ENCODE measurements at places on chromosomes 5 and 9. TPM values are rescaled to one million over a fixed set of nuclear protein-coding genes. Genes with fewer than 3 reads are reported as not detected.
A peak's percentile ranks its signal among the peaks of the same experiment; 100 is the strongest.

ABLIM3 gene
- total RNA-seq: 13.9 TPM

ARHGEF37 gene
- total RNA-seq: 2.6 TPM

DNA sequence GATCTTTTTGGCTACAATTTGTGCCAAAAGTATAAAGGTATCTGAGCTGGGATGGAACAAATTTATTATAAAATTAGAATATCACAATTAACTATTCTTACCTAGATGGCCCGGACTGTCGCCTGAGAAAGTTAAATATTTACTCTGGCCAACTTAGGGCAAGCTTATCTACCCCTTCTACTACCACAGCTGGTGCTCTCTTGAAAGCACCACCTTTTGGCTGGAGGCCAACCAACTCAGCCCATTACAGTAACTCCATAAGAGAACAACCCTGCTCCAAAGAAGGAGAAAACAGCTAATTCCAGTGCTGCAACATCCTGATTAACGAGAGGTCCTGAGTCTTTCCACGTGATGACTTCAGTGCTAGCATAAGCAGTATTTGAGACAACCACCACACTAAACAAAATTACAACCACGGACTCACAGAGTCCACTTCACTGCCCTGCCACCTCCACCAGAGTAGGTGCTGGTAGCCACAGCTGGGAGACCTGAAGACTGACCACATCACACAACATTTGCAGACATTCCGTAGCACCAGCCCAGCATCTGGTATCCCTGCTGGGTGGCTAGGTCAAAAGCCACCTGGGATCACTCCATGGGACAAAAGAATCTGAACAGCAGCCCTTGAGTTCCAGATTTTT, 43.2 kb downstream of the RGMB start:
- DNase-seq: peak; percentile 37

ANKRD18B gene
- not detected for total RNA-seq

GRCh38 chr5:159877016-159877415, 39.3 kb upstream of the ADRA1B start:
- no peak for DNase-seq

GRCh38 chr9:124760719-124761118, 10.4 kb downstream of the NR6A1 start:
- DNase-seq: no peak

GRCh38 chr9:14418301-14418940, 104.5 kb upstream of the NFIB start:
- no peak for DNase-seq

GRCh38 chr9:81529556-81530193, 159.7 kb downstream of the TLE1 start:
- peak; percentile 83 for DNase-seq

DNA sequence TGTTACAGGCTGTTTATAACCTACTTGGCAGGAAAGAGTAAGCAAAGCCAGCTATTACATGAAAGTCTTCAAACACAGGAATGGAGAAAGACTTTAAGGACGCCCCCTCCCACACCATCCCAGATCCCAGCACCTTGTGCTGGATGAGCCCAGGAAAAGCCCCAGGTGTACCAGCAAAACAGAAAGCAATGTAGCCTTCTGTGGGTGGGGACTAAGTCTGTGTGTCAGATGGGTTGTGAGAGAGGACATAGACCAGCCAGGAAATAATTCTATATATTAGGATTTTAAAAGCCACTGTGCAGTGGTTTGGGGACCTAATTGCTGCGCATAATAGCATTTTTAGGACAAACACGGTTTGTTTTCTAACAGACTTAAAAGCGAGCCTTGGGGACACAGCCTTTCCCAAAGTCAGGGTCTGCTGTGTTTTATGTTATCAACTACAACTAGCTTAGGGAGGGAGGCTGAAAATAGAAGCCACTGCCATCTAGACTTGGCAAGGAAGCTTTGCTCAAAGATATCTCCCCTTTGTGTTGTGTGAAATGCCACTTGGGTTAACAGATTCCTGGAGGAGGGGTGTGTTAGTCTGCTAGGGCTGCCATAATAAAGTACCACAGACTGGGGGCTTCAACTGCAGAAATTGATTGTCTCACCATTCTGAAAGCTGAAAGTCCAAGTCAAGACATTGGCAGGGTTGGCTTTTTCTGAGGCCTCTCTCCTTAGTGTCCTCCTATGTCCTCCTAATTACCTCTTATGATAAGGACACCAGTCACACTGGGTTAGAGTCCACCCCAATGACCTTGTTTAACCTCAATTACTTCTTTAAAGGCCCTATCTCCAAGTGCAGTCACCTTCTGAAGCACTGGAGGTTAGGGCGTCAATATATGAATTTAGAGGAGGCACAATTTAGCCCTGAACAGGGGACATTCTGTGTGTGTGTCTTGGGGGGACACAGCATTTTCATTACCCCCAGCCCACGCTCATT, 17.2 kb upstream of the UBE2QL1 start:
- no peak for DNase-seq

GRCh38 chr9:11016081-11016480, 403.3 kb upstream of the PTPRD start:
- no peak for DNase-seq

GRCh38 chr9:136858844-136859757, 7.0 kb downstream of the MAMDC4 start:
- peak; percentile 60 for DNase-seq

DNA sequence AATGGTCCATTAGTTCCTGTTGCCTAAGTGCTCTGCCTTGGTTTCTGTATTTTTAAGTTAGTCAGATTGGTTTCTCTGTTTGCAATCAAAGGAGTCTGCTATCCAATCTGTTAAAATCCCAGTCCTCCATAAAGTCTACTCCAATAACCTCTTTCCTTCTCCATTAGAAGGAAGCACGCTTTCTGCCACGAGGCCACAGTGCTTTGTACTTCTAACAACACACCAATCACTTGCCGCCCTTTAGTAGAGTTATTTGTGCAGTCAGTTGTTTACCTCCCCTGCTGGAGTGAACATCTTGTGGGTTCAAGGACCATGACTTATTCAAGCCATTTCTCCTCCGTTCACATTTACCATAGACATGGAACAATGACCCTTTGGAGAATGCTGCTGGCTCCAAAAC, 69.0 kb downstream of the GLRA1 start:
- no peak for DNase-seq

DNA sequence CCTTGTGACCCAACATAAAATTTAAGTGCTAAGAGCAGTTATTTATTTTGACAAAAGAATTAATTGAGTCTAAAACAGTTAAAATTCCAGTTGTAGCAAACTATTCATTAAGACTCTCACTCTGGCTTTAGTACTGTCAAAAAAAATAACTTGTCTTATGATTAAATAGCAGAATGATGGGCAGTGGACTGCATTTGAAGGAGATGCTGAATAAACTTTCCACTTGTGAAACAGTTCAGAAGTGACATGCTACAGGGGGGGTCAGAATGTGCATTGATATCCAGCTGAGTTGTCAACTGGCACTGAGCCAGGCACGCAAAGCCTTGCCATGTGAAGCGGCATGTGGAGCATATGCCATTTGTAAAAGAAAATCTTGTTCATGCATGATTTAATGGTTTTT, 76.0 kb downstream of the FCHO2 start:
- peak; percentile 83 for DNase-seq

GRCh38 chr9:109092051-109092580, 27.6 kb downstream of the TMEM245 start:
- DNase-seq: peak; percentile 16

DNA sequence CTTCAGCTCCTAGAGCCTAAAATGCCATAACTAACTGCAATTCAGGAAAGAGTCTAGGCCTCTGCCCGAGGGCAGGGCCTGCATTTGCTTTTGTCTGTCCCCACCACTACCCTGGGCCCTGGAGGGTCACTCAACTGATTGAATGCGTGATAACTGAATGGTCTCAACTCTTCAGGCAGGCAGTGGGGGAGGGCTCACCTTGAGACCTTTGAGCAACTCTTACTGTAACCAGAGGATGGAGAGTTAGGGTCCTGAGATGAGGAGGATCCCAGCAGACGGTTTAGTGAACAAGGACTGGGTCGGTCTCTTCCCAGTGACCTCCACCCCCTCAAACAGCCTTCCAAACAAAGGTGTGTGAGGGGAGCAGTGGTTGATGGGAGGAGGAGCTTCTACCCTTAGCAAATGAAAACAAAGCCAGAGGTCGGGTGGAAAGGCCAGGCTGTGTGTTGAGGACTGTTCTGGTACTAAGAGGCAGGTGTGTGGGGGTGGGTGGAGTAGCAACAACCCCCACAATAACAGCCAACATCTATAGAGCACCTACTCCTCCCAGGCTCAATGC, 59.4 kb downstream of the CXXC5 start:
- no peak for DNase-seq

- DNase-seq: peak; percentile 96
Observed at GRCh38 chr9:127519301-127520166, 68.2 kb downstream of the LRSAM1 start.

DNA sequence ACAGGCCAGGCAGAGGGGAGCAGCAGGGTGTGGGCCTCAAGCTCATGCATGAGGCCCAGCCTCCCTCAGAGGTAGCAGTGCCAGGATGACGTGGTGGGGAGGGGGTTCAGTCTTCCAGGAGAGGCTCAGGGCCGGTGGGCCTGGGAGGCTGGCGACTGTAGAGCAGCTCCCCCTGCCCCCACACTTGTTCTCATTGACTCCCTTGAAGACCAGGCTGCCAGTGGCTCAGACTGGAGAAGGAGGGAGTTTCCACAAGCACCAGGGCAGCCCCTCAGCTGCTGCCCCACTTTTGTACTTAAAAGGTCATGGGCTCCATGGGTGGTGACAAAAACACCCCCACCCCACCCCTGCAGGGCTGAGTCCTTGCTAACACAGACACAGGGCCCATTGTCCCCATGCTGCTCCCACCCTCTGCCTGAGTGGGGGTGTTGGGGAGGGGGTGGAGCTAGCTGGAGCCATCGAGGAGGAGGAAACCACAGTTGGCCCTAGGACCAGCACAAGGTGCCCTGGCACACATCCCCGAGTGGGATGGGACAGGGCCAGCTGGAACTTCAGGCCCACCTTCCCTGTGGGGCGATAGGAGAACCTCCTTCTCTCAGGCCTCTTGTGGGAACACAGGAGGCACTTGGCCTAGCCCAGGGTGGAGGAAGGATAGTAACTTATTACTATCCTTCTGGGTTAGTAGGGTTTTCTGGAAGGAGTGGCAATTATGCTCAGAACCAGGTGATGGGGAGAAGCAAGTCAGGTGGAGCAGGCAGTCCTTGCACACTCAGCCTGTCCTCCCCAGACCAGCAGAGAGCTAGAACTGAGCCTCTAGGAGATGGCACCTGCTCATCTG, 10.7 kb downstream of the PDLIM4 start:
- no peak for DNase-seq

- peak; percentile 88 for DNase-seq
Observed at GRCh38 chr5:55668356-55668755, 43.8 kb downstream of the SLC38A9 start.

COL23A1 gene
- not detected for total RNA-seq

ORM2 gene
- not detected for total RNA-seq

GRCh38 chr9:8567963-8568579, 768.5 kb upstream of the DMAC1 start:
- DNase-seq: no peak

MARCHF3 gene
- total RNA-seq: 16.9 TPM

GTF2H2 gene
- 33.2 TPM for total RNA-seq

GRCh38 chr9:4661165-4661564, 929 bp upstream of the PLPP6 start:
- DNase-seq: peak; percentile 56

PTGER4 gene
- 0.57 TPM for total RNA-seq

DNA sequence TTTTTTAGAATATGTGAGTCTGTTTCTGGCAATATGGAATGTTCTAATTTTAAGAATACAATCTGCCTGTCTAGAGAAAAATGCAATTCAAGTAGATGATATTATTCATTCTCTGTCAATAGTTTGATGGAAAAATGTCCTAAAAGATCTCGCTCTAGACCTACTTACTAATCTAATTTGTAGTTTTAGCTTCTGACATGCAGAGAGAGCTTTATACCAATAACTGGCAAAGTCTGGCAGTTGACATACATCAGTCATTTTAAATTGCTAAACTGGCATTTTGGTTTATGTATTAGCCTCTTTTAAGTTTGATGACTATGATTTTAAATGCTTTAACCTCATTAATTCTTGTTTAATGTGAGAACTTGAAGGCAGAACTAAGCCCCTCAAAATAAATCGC, 355.0 kb upstream of the CDH10 start:
- no peak for DNase-seq

GRCh38 chr5:41246376-41246775, 33.0 kb upstream of the C6 start:
- DNase-seq: peak; percentile 92

DNA sequence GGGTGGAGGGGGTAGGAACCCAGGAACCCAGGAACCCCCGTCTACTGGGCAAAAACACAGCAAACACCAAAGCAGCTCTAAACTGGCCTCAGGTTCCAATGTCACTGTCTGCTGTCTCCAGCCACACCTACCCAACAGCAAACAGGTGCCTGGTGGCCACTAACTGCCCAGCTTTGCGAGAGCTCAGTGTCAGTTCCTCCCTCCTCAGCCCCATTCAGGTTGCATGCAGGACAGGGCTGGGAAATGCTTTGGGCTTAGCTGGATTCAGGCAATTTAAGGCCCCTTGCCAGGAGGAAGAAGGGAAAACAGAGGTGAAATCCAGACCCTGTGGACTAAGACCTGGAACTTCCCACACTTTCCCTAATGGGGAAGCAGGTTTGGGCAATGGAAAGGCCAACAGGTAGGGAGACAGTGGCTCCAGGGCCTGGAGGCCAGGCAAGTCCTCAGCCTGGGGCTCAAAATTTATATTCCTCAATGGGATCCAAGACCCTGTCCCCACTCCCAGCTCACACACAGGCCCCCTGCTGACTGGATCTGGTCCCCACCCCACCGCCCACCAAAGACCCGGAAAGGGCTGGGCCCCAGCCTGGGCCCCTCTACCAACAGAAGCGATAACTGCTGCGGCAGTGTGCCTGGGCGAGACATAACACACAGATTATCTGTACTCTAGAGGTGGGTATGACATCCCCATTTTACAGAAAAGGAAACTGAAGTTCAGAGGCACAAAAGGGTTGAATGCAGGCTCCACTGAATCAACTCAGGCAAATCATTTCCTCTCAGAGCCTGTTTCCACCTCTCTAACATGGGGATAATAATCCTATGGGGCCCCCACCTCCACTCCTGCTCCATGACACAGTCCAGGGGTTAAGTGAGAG, 3.5 kb downstream of the EEIG1 start:
- DNase-seq: no peak
